DMS79 (cell line): ENCODE measurements at places on chromosomes 1 and 21.

- no peak for DNase-seq
Measured at GRCh38 chr1:231628207-231628876, 1.8 kb downstream of the DISC1 start.

DNA sequence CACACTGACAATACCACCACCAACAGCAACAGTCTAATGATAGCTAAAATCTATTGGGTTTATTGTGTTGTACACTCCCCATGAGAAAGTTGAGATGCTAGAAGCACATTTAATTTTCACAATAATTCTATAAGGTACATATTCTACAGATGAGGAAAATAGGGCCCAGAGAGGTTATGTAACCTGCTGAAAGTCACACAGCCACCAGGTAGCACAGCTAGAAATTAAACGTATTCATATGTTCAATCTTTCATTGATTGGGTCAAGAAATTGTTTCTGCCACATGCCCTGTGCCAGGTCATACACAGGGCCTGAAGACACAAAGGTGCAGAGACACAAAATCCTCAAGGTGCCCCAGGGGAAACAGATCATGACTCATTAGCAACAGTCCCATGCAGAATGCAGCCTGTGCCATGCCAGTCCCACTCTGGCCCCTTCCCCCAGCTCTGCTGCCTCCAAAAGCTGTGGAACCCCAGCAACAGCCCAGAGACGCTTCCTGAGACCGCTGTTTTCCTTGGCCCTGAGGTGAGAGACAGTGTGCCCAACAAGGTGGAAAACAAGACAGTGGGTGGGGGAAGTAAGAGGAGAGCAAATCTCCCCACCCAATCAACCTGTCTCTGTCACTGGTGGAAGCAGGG lies 32.1 kb downstream of the GJA4 start:
- DNase-seq, result no peak

DNA sequence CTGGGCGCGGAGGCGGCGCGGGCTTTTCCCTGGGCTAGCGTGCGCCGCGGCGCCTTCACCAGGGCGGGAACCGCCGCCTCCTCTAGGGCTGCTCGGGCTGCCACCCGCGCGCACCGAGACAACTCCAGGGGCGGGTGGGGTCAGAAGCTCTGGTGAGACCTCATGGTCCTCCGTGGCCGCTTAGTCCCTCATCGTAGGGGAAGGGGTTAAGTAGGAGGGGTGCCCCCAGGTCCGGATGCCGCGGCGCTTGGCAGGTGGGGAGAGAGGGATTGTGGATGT lies 559 bp downstream of the SERTAD4 start:
- no peak for DNase-seq

GRCh38 chr1:153773096-153773921 lies 1.9 kb upstream of the SLC27A3 start:
- DNase-seq, result no peak

DNA sequence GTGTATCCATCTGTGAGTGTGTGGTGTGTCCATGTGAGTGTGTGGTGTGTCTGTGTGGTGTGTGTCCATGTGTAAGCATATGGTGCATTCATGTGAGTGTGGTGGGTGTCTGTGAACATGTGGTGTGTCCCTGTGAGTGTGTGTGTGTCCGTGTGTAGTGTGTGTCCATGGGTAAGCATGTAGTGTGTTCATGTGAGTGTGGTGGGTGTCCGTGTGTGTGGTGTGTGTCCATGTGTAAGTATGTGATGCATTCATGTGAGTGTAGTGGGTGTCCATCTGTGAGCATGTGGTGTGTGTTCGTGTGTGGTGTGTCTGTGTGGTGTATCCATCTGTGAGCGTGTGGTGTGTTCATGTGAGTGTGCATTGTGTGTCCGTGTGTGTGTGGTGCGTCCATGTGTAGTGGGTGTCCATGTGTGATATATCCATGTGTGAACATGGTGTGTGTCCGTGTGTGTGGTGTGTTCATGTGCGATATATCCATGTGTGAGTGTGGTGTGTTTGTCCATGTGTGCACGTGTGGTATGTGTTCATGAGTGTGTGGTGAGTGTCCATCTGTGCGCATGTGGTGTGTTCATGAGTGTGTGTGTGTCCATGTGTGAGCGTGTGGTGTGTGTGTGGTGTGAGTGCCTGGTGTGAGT lies 12.3 kb downstream of the SLC19A1 start:
- no peak for DNase-seq

DNA sequence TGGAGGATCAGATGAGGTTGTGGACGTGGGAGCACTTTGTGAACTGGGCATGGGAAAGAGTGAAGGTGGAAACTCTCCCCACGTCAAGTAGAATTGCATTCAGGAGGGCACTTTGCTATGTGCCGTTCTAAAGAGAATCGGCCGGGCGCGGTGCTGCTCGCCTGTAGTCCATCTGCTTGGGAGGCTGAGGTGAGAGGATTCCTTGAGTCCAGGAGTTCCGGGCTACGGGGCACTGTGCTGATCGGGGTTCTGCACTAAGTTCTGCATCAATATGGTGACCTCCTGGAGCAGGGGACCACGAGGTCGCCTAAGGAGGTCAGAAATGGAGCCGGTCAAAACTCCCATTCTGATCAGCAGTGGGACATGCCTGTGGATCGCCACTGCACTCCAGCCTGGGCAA lies 141.9 kb downstream of the PEX14 start:
- DNase-seq, result no peak

- DNase-seq, result no peak
Measured at GRCh38 chr1:111441573-111442192, 7.4 kb downstream of the WDR77 start.
